ENCODE measurements at places on chromosomes 4 and X.

GRCh38 chr4:74319470-74319869 lies 11.2 kb downstream of the EPGN start:
- no peak for DNase-seq

- no peak for DNase-seq
Observed at GRCh38 chr4:121939690-121940089, 12.2 kb downstream of the TRPC3 start.

GRCh38 chr4:90030953-90031352 lies 96.2 kb upstream of the CCSER1 start:
- no peak for DNase-seq

- DNase-seq, result no peak
Observed at GRCh38 chr4:110609044-110609750, 13.7 kb downstream of the PITX2 start.

- no peak for DNase-seq
Observed at GRCh38 chrX:9019151-9019550, 14.8 kb downstream of the FAM9B start.

DNA sequence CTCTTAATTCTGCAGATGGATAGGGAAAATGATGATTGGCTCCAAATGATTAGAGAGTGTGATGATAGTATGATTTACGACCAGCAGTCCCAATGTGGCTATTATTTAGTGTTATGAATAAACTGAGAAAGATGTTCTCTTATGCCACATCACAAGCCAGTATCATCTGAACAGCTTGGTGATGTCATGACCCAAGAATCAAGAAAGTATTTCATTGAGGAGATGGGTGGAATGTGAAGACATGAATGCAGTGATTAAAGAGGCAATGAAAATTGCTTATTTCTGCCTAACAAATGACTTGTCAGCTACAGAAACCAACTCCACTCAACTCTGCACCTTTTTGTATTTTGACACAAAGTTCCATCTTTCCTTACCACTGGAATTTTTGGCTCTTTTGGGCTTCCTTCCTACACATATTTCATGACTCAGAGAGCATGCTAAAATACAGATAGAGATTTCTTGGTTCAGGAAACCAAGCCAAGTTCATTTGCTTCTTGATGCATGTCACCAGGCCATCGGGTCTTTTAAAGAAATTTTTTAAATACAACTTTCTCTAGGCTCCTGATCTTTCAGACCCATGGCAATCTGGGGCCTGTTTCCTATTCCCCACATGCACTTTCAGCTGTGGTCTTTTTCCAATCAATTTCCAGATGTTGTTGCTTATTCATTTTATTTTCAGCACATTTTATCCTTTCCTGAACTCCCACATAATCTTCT lies 174.2 kb downstream of the HHIP start:
- DNase-seq, result no peak

GRCh38 chr4:163603257-163603656 lies 108.8 kb downstream of the TMA16 start:
- DNase-seq, result no peak

DNA sequence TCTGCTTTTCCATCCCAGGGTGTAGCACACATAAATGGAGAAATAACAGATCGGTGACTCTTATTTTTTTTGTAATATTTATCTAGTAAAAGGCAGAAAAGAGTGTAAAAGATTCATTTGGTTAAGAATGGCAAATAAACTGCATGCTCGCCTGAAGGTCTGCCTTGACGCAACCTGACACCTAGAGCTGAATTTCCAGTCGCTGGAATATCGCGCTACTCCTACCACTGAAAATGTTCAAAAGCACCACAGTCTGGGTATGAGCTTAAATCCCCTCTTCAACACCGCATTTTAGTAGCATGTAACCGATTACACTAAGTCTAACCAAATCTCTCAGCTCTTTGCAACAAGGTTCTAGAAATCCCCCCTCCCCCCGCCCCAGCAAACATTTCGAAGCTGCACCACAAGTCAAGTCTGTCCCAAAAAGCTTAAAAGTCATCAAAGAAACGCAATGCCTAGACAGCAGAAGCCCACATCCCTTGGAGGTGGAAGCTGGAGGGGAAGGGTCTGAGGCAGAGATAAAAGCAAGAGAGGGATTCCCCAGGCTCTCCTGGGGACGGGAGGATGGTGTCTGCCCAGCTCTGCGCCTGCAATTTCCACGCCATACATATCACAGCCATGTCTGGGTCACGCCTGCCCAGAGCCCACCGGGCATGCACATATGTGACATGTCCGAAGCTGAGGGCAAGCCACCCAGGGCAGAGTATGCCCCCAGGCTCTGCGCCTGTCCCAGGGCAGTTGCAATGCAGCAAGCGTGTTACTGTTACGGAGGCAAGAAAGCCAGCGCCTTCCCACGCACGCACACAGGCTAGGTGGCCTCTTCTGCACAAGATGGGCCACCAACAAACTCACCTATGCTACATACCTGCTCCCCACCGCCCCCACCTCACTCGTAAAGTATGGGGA lies 1.4 kb downstream of the FGF13 start:
- DNase-seq, result no peak

- peak; percentile 5 for DNase-seq
Observed at GRCh38 chr4:67327245-67328017, 217.9 kb downstream of the CENPC start.

GRCh38 chr4:112061207-112061817 lies 83.9 kb upstream of the FAM241A start:
- no peak for DNase-seq

DNA sequence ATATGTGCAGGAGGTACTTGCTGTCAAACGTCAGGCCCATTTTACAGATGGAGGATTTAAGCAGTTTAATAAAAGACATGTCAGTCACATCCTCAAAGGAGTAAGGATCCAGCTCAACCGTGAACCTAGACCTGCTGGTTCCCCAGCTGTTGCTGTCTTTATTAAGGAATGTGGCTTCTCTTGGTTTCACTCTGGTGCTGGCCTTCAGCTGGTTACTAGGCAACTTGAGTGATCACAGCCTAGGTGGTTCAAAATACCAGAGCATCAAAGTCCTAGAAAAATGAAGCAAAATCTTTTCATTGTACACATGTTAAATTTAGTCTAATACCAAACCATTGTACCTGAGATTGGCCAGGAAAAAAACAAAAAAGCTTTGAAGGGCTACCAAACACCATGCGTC lies 32.7 kb upstream of the GLRA2 start:
- DNase-seq, result no peak

DNA sequence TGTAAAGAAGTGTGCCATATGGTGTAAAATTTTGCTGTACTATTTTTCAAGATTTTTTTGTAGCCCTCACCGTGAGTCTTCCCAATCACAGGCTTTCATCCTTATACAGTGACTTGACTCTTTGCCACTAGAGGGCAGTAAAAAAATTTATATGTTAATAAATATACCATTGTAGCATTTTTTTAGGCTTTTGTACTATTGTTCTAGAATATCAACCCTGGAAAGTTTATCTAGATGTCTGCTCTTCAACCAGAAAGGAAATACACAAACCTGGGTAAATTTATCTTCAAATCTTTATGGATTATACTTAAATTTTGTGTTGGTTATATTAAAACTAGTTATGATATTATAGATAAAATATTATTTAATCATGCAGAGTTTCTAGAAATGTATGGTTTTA lies 235.3 kb downstream of the TENM3 start:
- no peak for DNase-seq

GRCh38 chr4:186789651-186790050 lies 66.0 kb upstream of the FAT1 start:
- DNase-seq, result no peak

GRCh38 chr4:78074759-78075158 lies 17.6 kb downstream of the FRAS1 start:
- DNase-seq, result no peak

DNA sequence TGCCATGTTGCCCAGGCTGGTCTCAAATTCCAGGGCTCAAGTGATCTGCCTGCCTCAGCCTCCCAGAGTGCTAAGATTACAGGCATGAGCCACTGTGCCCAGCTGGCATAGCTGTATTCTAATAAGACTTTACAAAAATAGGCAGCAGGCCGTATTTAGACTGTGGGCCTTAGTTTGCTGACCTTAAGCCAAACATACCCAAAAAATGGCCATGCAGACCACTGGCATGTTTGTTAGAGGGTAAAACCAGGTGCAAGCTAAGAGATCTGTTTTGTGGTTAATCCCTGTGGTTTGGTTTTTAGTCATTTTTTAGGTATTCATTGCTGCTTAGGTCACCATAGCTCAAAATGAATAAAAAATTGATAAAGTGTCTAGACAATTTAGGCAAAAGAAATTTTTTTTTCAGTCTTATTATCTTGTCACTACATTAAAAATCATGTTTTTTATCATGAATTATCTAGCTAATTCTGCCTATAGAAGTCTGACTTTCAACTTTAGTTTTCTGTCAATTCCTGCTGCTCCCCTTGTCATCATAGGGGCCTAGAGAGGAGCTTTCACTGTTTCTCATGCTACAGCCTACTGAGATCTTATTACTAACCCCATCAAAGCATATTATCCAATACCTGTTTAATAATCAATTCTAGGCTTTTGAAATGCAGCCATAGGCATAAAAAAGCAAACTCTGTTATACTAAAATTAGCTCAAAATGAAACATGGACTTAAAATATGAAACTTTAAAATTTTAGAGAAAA lies 7.5 kb upstream of the SPINK2 start:
- DNase-seq, result no peak

GRCh38 chrX:45421806-45422205 lies 221.1 kb upstream of the DIPK2B start:
- DNase-seq, result no peak

- DNase-seq, result no peak
Observed at GRCh38 chr4:121448231-121448630, 67.4 kb upstream of the QRFPR start.

GRCh38 chr4:147994076-147994475 lies 262.2 kb downstream of the ARHGAP10 start:
- no peak for DNase-seq

DNA sequence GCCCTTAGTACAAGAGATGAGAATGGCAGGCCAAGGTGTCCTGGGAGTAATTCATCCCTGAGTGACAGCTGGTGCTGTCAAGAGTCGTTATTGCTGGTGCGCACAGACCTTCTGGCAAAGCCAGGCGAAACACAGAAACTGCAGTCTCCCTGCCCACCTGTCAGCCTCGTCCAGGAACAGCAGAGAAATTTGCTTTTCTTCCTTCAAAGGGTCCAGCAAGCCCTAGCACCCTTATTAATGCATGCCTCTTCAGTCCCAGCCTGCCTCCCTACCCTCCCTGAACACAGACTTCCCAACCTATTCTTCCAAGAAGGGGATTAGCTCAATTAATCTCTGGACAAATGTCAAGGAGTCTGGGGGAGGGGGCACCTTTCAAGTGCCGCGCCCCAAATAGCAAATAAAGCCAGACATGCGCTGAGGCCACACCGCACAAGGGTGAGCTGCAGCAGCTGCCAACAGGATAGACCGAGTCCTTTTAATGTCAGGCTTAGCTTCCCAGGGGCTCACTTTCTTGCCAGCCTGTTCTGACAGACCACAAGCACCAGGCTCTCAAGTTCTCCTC lies 250.7 kb upstream of the RASGEF1B start:
- DNase-seq, result no peak

DNA sequence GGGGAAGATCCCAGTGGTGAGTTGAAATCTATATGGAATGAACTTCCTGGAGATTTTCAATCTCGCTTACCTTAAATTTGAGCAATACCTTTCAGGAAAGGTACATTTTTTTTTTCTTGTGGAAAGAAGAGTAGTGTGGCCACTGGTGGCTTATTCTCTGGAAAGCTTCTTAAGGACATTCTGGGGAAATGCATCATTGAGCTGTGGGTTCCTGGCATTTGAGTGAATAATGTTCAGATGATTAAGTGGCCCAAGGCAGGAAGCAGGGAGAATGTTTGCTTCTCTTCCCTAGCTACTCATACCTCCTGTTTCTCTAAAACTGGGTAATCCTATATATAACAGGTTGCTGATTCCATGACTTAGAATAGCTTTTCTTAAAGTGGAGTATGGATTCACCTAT lies 31.8 kb downstream of the STAG2 start:
- DNase-seq, result no peak

- no peak for DNase-seq
Observed at GRCh38 chr4:90198086-90198847, 71.1 kb downstream of the CCSER1 start.

DNA sequence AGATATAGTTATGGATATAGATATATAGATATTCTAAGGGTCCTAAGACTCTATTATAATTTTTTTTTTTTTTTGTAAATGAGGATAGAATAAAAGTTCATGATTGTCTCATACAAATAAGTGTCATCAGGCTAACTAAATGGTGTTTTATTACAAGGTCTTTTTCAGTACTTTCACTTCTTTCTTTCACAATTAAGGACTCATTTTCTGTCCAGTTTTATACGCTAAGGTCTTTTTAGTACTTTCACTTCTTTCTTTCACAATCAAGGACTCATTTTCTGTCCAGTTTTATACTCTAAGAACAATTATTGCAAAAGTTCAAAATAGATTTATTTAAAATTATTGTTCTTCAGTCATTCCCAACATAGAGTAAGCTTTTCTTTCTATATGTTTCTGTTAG lies 32.7 kb downstream of the RUFY3 start:
- no peak for DNase-seq

DNA sequence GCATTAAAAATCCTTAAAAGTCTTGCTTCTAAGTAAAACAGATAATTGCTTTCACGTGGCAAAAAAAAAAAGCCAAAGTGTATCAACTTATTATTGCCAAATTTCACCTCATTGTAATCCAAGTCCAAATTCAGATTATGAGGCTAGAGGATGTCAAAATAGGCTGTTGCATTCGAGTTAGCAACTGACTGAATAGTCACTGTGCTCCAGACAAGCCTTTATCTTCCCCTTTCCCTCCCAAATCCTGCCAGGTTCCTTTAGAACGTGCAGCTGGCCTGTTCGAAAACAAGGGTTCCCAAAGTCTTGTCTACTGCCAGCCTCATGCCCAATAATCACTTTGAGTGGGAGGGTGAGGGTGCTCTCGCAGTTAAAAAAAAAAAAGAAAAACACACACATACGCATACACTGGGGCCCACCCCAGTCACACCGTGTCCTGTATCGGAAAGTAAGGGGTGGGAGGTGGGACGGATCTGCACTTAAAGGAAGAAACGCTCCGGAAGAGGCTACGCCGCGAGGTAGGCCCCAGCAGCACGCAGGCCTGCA lies 603 bp downstream of the MAD2L1 start:
- DNase-seq, result no peak

DNA sequence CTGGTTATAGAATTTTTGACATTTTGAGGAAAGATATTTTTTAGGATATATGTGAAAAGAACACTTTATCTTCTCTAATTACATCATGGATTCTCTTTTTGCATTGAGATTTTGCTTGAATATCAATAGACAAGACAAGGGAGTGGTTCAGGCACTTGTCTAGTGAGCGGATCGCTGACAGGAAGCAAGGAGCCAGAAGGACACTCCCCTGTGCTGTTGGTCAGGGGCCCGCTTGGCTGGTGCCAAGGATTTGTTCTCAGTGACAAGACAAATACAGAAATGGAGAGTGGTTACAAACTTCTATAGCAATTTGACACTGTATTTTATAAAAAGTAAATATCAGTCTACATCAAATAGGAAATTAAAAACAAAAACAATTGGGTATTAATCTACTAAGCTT lies 60.0 kb downstream of the SLC9B1 start:
- DNase-seq, result no peak

DNA sequence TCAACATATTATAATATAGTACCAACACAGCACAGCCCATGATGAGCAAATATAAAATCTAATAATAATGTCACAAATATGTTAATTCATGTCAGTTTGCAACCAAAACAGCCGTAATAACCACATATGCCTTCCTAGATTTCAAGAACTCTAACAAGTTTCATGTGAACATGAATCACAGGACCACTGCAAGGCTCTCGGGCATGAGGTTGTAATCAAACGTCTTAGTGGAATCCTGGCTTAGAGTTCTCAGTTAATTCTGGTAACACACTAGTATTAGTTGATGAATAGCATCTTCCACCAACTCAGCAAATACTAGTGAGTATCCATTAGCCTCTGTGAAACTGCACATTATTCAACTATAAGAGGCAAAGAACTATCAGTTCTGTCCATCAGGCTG lies 379.3 kb upstream of the TENM3 start:
- DNase-seq, result no peak

Measured in caudate nucleus (tissue), 63 donors.